Activated CD4-positive, alpha-beta T cell treated with anti-CD3 and anti-CD28 coated beads, Interleukin-2, Interleukin-4, amounts not matched to agents 100 ng/mL and 50 ng/mL, durations not matched to agents 16 hours and 8 hours (primary cell): ENCODE measurements at places on chromosomes 3 and 15.

GRCh38 chr3:127831723-127832172 lies 9.4 kb upstream of the MGLL start:
- DNase-seq = peak; percentile 20

DNA sequence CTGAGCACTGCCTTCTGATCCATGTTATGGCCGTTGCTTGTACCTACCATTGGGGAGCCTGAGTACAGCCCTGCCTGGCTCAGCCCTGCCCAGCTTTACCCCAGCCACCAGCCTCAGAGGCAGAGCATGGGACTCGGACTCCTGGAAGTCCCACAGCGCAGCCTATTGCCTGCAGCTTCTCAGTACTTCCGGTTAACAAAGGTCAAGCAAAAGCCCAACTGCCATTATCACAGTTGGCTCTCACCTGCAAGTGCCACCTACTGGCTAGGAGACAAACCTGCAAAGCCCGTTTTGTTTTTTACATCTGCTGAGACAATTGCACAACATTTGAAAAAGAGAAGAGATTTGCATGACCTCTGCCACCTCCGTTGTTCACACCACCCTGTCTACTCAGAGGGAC lies 1081.7 kb downstream of the NAALADL2 start:
- no peak for DNase-seq

DNA sequence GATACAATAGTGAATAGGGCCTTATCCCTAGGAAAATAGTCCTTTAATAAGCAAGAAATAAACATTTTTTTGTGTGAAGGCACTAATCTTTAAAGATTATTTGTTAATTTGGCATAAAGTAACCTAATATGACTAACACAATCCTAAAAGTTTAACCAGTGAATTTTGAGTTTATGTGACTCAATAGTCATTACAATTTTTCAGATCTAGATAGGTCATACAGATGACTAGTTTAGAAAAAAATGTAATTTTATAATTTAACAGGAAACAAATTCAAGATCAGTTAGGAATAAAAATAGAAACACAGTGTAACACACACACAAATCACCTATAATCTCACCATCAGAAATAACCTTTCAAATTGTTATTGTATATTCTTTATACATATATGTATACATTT lies 620.7 kb upstream of the ALCAM start:
- no peak for DNase-seq

DNA sequence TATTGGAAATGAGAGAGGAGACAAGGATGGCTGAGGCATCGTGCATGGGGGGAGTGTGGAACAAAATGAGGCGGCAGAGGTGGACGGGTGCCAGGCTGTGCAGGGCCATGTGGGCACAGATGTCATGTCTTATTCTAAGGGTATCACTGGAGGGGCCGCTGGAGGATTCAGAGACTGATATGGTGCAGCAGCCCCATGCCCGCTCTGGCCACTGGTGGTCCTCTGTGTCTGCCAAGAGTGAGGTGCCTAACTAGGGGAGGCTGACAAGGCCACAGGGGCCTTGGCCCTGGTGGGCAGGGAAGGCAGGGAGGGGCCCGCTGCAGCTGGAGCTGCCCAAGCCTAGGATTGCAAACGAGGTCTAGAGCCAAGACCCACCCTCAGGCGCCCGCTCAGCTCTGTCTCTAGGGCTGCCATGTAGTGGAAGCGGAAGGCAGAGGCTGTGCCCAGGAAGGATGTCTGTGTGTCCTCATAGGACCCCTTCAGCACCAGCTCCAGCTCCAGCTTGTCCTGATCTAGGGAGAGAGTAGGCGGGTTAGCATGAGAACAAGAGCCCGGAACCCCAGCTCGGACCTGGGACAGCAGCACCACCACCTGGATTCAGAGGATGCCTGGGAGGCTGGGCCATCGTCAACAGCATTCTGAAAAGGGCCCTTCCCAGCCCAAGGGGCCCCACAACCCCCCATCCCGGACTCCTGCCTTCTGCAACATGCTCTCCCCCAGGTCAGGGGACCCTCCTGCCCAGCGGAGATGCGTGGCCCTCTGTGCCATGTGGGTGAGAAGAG lies 11.3 kb downstream of the PLA2G4D start:
- DNase-seq = no peak

GRCh38 chr3:192564611-192565010 lies 162.7 kb downstream of the FGF12 start:
- DNase-seq = no peak
